ENCODE measurements at places on chromosomes 6 and 20.

- DNase-seq, result no peak
These were observed 23.9 kb downstream of the CLDN20 start for GRCh38 chr6:155287762-155288161.

GRCh38 chr20:13060327-13060726 is 51.6 kb downstream of the SPTLC3 start:
- no peak for DNase-seq

GRCh38 chr6:56772737-56773184 is 130.1 kb upstream of the DST start:
- DNase-seq, result no peak

- peak; percentile 30 for DNase-seq
These were observed 27.8 kb upstream of the SRPK1 start for GRCh38 chr6:35948725-35949124.

DNA sequence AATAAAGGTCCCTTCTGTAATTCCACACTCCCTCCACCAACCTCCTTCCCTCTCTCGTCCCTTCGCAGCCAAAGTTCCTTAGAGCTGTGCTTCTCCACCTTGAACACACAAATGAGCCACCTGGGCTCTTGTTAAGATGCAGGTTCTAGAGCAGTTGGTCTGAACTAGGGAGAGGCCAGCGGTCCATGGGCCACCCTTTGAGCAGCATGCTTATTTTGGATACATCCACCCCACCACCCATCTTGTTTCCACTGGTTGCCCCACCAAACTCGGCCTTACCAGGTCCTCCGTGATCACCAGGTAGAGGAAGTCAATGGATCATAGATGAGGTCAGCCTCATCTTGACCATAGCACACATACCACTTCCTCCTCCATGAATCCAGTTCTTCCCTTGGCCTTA is 7.3 kb upstream of the BPIFA2 start:
- no peak for DNase-seq

- peak; percentile 19 for DNase-seq
These were observed 7.5 kb downstream of the BCAS1 start for GRCh38 chr20:54062812-54063280.

All from NCI-H524 treated with DMSO at 0.1 percent for 48 hours (cell line).